ENCODE measurements at places on chromosomes 4 and X. TPM values are rescaled to one million over a fixed set of nuclear protein-coding genes. Genes with fewer than 3 reads are reported as not detected.
A peak's percentile ranks its signal among the peaks of the same experiment; 100 is the strongest.

GRCh38 chrX:118251271-118251670, 94.6 kb upstream of the WDR44 start:
- no peak for DNase-seq

- DNase-seq: no peak
These were observed 53.1 kb downstream of the RAB28 start for GRCh38 chr4:13430834-13431568.

DNA sequence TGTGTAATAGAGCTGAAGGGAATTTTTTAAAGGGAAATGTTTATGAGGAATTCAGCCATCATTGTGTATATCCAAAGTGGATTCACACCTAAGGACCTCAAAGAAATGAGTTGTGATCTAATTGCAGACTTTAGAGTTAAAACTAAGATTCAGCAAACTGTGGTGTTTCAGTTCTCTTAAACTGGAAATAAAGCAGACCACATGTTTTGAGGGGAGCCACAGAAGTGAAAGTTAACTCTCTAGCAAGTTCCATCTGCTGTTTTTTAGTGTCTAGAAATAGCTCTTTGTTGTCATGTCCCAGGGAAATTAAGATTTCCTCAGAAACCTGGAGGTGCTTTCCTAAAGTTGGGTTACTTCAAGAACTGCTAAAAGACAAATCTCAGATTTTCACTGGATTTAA, 97.3 kb upstream of the DDX3X start:
- no peak for DNase-seq

GRCh38 chr4:1233641-1234308, 15.2 kb downstream of the CTBP1 start:
- no peak for DNase-seq

- DNase-seq: no peak
These were observed 15.5 kb upstream of the CYLC1 start for GRCh38 chrX:83845397-83845796.

- DNase-seq: no peak
These were observed 12.8 kb downstream of the MTM1 start for GRCh38 chrX:150581093-150581775.

DNA sequence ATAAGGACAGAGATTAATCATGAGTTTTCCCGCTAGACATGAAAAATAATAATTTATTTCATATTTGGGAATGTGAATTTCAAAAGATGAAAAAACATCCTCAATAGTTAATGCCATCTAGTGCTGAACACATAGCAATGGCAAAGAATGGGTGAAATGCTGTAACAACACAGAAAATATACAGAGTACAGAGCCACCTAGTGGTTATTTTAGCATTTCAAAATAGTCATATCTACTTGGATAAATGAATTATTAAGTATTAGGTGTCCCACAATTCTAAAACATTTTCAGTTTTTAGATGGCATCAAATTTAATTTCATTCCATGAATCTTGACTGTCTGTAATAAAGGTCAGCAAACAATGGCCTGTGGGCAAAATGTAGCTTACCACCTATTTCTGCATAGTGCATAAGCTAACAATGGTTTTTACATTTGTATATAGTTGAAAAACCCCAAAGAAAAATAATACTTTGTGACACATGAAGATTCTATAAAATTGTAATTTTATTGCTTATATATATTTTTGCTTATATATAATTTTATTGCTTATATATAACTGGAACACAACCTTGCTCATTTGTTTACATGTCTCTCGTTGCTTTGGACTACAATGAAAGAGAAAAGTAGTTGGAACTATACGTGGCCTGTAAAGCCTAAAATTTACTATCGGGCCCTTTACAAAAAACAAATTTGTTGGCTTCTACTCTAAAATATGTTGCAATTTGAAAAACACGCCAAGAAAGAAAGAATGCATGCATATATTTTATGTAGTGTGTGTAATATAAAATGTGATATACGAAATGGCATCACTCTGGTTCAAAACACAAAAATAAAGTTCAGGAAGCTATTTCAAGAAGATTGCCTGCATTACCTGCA, 99.1 kb upstream of the FAM47C start:
- DNase-seq: no peak

DNA sequence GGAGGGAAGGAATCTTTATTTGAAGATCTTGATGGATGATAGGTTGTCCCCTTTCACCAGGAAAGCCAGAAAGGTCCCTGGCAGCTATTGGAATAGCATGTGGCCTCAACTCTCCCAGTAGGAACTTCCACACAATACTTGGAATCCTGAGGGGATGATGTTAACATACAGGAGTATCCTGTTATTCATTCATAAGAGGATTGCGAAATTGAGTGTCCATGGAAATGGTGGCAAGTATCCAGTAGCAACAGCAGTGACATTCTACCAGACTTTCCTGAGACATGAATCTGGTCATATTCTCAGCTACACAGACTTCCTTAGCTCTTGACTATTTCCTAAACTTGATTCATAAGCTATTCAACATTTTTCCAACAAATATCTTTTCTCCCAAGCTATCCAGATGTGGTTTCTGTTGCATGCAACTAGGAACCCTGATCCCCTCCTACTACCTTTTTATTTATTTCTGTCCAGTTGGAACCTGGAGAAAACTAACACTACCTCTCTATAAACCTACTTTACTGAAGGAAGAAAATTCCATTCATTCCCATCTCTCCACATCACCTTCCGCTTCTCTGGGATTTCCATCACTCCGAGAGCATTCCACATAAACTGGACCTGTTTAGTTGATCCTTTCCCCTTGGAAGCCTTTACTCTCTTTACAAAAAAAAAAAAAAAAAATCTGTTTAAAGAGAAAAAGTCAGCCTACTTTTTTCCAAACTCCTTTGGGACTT, 101.8 kb downstream of the ANXA5 start:
- no peak for DNase-seq

DNA sequence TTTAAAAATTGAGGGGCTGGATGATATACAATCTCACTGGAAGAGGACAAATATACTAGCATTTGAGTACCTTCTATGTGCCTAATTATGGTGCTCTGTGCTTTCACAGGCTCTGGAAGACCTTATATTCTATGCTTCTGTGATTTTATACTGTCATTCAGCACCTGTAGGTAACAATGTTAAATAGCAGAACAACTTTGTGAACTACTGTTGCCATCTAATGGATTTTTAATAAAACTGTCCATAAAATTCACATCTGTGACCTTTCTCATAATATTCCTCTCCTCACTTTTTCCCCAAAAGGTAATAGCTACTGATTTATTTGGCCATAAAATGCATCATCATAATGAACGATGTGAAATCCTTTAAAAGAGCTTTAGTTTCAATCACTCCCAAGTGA, 21.9 kb downstream of the POU3F4 start:
- DNase-seq: no peak

DNA sequence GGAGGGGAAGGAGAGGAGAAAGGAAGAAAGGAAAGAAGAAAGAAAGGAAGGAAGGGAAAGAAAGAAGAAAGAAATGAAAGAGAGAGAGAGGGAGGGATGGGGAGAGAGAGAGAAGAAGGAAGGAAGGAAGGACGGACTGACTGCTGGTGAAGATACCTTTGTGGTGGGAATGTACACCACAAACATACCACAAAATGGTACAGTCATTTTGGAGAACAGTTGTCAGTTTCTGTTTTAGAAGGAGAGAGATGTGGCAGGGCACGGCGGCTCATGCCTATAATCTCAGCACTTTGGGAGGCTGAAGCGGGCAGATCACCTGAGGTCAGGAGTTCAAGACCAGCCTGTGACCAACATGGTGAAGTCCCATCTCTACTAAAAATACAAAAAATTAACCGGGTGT, 40.0 kb upstream of the SHISA3 start:
- DNase-seq: no peak

DNA sequence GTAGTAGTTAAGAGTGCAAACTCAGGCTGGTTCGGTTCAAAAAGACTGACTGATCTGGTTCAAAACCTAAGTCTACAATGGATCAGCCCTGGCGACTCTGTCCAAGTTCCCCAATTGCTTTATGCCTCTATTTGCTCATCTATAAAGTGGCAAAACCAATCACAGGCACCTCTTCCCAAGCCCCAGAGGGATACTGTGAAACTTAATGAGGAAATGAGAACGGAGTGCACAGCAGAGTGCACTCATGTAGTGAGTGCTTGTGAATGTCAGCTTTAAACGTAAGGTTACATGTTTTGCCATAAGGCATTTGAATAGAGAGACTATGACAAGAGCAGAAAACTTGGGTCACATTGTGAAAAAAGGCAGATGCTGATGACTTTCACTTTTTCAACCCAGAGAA, 199.7 kb upstream of the KLF3 start:
- no peak for DNase-seq

DNA sequence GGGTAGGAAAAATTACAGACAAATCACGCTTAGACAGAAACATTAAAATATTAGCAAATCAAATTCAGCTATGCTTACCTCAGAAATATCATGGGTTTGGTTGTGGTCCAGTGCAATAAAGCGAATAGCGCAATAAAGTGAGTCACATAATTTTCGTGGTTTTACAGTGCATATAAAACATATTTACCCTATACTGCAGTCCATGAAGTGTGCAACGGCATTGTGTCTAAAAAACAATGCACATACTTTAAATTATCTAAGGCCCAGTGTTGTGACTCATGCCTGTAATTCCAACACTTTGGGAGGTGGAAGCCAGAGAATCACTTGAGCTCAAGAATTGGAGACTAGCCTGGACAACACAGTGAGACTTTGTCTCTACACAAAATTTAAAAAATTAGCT, 195.7 kb upstream of the IL1RAPL1 start:
- no peak for DNase-seq

DNA sequence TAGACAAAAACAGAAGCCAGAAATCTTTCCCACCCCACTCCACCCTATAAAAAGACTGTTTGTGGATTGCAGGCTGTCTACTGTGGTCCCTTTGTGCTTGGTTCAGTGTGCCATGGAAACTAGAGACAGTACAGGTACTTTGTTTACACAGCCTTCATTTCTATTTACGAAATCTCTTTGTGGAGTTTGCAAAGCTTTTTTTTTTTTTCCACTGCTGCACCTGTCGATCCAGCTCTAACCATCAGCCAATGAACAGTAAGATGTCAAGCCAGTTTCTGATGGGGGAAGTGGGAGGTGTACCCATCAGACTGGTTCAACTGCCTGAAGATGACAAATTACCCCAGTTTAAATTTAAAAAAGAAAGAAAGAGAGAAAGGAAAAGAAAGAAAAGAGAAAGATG, 20.2 kb upstream of the LRBA start:
- DNase-seq: no peak

- DNase-seq: no peak
These were observed 447.3 kb downstream of the GRIA2 start for GRCh38 chr4:157667836-157668235.

- DNase-seq: no peak
These were observed 17.5 kb downstream of the CFAP99 start for GRCh38 chr4:2436301-2436700.

DNA sequence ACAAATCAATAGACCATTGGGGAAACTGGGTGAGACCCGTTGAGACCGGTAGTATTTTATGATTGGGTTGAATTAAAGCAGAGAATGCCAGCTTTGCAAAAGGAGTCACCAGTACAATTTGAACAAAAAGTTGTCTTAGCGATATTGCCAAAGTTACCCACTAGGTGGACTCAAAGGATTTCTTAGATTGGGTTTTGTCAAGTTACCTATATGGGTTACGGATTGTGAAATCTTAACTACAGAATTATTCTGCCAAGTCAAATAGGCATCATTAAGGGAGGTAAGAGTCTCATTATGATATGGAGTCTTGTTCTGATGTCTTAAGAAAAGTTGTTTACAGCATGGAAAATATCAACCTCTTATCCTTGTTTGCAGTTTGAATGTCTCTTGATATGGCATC, 15.0 kb upstream of the CT47A1 start:
- DNase-seq: no peak

DNA sequence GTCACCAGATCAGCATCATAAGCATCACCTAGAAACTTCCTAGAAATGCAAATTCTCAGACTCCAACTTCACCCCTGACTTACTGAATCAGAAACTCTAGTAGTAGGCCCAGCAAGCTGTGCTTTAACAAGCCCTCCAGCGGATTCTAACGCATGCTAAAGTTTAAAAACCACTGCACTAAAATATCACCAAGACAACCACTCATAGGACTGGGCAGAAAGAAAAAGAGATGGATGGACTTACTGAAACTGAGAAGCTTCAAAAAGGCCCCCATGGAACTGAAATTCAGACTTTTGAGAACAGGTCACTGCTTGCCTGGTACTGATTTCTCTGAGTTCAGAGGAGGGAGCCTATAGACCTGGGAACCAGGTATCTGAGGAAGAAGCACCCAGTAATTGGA, 40.1 kb downstream of the FAM241A start:
- no peak for DNase-seq

- peak; percentile 32 for DNase-seq
These were observed 97.9 kb downstream of the PHKA2 start for GRCh38 chrX:18886005-18886343.

- DNase-seq: no peak
These were observed 188.4 kb upstream of the VEGFC start for GRCh38 chr4:176981074-176981473.

DNA sequence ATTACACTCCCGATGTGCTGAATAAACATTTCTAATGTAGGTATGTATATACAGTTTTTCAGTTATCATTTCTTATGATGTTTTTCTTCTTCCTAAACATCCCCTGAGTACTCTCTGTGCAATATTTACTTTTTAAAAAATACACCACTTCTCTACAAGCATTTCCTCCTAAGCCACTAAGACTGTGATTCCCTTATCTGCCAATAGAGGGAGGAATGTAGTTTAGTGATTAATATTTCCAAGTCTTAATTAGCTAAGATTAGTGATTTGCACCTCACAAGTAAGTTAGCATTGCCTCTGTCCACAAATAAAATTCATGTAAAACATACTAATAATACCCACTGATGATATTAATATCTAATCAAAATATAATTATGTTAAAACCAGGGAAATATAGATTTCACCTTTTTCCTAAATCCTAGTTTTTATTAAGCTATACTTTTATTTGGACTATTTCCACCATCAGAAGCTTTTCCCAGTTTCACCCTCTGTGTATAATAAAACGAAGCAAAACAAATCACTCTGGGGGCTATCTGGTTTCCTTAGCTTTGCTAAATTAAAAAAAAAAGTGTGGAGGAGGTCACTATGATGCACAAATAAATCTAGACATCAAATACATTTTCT, 909.1 kb downstream of the FAT4 start:
- DNase-seq: no peak

DNA sequence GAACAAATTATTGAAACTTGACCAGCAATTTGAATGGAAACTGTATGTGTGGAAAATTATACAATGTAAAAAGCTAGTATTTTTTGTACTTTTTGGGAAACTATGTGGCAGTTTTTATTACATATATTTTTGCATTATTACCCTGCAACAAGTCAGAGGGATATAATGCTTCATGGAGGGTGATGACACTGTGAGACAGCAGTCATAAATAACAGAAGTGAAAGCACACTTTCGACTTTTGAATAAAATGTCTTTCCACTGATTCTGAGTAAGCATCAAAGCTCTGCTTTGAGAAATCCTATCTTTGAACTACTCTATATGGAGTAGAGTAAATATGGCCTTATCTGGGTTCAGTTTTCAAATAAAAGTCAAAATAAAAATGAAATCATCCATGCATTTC, 122.6 kb upstream of the PABPC4L start:
- DNase-seq: no peak

The C4orf50 gene
- total RNA-seq: 0.43 TPM

The EDA2R gene
- 2.6 TPM for total RNA-seq

The C4orf51 gene
- total RNA-seq: not detected

The RIBC1 gene
- total RNA-seq: 1.2 TPM

The RTL5 gene
- total RNA-seq: 2.4 TPM

The NUP62CL gene
- total RNA-seq: 3.5 TPM

The TSPAN7 gene
- not detected for total RNA-seq

The SYTL4 gene
- total RNA-seq: not detected

The ZRSR2 gene
- total RNA-seq: 19.3 TPM
